Large intestine (tissue), 12 donors: ENCODE measurements at places on chromosomes 4 and X. TPM values are rescaled to one million over a fixed set of nuclear protein-coding genes. Genes with fewer than 3 reads are reported as not detected.

DNA sequence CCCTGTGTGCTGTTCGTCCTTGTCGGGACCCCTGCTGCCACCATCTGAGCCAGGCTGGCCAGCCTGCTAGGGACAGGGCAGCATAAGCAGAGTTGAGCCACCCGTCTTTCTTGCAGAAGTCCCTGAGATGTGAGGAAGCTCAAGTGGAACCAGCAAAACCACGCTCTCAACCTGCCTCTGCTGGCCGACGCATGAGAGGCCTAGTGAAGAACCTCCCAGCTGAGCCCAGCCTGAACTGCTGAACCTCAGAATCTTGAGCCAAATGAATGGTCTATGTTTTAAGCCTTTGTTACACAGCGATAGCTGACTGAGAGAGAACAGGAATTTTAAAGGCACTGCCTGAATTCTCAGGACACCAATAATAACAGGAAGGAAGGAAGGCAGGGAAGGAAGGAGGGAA is 98.9 kb upstream of the ADRA2C start:
- H3K36me3 ChIP-seq: no peaks in the 10 kb centered on the region
- no peaks in the 10 kb centered on the region for H3K4me1 ChIP-seq
- DNase-seq: no peak
- H3K4me3 ChIP-seq: no peak overlapping the region

GRCh38 chr4:69362351-69362750 is 82.1 kb downstream of the UGT2B28 start:
- no peak overlapping the region for H3K4me3 ChIP-seq
- no peaks in the 10 kb centered on the region for H3K36me3 ChIP-seq
- no peaks in the 10 kb centered on the region for H3K27me3 ChIP-seq
- H3K4me1 ChIP-seq: peaks cover 3% of the 10 kb centered on the region
- no peak for DNase-seq

DNA sequence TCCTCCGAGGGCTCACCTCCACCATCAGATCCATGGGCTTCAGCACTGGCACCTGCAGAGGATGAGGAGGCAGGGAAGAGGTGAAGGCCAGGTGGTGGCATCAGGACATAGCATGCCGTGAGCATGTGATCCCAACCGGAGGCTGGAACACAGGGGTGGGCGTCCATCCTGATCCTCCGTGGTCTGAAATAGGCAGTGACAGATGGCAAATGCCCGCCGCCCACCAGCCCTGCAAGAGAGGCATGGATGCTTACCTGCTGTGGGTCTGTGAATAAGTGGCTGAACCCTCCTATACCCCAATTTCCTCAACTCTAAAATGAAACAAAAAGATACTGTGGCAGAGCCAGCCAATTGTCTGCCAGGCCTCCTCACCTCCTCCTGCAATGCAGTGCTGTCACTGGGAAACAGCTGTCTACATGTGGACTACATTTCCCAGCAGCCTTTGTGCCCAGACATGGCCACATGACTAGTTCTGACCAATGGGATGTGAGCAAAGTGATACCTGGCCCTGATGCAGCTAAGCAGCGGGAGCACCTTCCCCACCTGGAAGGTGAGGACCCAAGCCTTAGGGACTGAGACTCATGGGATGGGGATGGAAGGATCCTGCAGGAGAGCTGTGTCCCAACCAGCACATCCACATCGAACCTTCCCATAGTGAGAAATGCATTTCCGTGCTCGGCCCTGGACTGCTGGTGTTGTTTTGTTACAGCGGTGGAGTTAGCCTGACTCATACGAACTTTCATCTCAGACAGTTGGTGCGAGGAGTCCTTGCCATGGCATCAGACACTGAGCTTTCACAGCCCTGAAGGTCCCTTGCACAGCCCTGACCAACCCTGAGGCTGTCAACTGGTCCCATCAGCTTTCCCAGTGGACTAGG is 99.5 kb downstream of the PPP2R2C start:
- H3K36me3 ChIP-seq: no peaks in the 10 kb centered on the region
- H3K4me3 ChIP-seq: no peak overlapping the region
- no peak for DNase-seq
- peaks cover 18% of the 10 kb centered on the region for H3K27me3 ChIP-seq
- H3K27ac ChIP-seq: no peak overlapping the region
- no peaks in the 10 kb centered on the region for H3K4me1 ChIP-seq

DNA sequence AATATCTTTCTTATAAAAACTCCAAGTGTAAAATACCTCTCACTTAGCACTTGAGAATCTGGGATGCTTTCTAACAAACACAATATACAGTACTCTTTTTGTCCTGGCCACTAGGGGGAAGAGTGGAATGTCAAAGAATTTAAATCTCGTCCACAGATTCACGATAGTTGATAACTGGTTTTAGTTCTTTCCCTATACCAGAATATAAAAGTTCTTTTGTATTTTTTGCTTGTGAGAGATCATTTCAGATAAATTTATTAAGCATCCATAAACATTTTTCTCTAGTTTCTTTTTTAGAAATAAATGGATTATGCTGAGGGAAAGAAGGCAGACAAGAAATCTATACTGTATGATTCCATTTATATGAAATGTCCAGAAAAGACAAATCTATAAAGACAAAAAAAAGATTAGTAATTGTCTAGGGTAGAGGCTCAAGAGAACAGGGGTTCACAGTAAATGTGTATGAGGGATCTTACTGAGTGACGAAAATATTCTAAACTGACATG is 50.4 kb downstream of the MGARP start:
- peak; percentile 27 for DNase-seq
- H3K4me3 ChIP-seq: no peak overlapping the region
- no peaks in the 10 kb centered on the region for H3K4me1 ChIP-seq
- H3K36me3 ChIP-seq: no peaks in the 10 kb centered on the region
- no peaks in the 10 kb centered on the region for H3K27me3 ChIP-seq
- H3K27ac ChIP-seq: no peak overlapping the region

- no peaks in the 10 kb centered on the region for H3K4me1 ChIP-seq
- H3K27me3 ChIP-seq: no peaks in the 10 kb centered on the region
- no peak overlapping the region for H3K4me3 ChIP-seq
- no peaks in the 10 kb centered on the region for H3K36me3 ChIP-seq
- no peak overlapping the region for H3K27ac ChIP-seq
Observed at GRCh38 chrX:155957843-155958242, 39.7 kb upstream of the IL9R start.

DNA sequence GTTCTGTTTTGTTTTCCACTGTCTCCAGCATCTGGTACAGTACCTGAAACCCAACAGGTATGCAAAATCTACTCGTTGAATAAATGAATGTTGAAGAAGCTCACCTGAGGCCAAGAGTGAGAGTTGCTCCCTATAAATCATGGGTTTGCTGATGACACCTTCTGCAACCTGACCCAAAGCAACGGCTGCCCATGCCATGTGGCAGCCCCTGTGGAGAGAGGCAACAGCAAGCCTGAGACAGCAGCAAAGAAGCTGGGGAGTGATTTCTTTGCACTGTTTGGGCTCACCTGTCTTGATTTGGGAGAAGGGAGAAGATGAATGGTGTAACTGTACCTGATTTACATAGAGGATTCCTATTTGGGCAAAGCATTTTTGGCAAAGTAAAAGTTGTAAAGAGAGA is 119.8 kb upstream of the GPC4 start:
- no peaks in the 10 kb centered on the region for H3K36me3 ChIP-seq
- no peaks in the 10 kb centered on the region for H3K4me1 ChIP-seq
- H3K27me3 ChIP-seq: no peaks in the 10 kb centered on the region
- no peak overlapping the region for H3K27ac ChIP-seq
- DNase-seq: no peak
- H3K4me3 ChIP-seq: no peak overlapping the region

DNA sequence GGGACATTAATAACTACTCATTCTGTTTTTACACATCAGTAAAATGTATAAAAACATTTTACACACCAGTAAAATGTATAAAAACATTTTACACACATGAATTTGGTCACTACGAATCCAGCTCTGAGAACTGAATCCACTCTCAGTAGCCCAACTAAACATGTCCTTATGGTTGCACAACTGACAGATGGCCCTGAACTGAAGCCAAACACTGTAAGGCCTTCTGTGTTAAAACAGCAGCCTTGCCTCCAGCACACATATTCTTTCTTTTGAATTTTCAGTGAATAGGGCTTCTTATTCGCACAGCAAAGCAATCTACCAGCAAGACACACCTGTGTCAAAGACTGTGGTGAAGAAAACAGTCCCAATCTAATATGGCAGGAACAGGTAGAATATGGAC is 169.9 kb upstream of the FMR1 start:
- DNase-seq: no peak
- no peaks in the 10 kb centered on the region for H3K4me1 ChIP-seq
- H3K4me3 ChIP-seq: no peak overlapping the region

- H3K27ac ChIP-seq: no peak overlapping the region
- no peaks in the 10 kb centered on the region for H3K36me3 ChIP-seq
- no peak overlapping the region for H3K4me3 ChIP-seq
- DNase-seq: no peak
- H3K4me1 ChIP-seq: no peaks in the 10 kb centered on the region
Observed at GRCh38 chr4:34202154-34202553, 2042.2 kb downstream of the ARAP2 start.

GRCh38 chr4:76948443-76949275 is 893 bp upstream of the SEPTIN11 start:
- peak overlapping the region; percentile 85 for H3K27ac ChIP-seq
- peak overlapping the region; percentile 94 for H3K4me3 ChIP-seq
- DNase-seq: peak; percentile 86

GRCh38 chr4:180059216-180059881 is 2183.9 kb upstream of the TENM3 start:
- H3K4me3 ChIP-seq: peak overlapping the region; percentile 51
- peaks cover 37% of the 10 kb centered on the region for H3K27me3 ChIP-seq
- peak; percentile 35 for DNase-seq
- H3K4me1 ChIP-seq: peaks cover 3% of the 10 kb centered on the region
- H3K27ac ChIP-seq: no peak overlapping the region

GRCh38 chrX:132908891-132909290 is 49.5 kb downstream of the HS6ST2 start:
- no peak overlapping the region for H3K4me3 ChIP-seq
- no peaks in the 10 kb centered on the region for H3K27me3 ChIP-seq
- H3K36me3 ChIP-seq: no peaks in the 10 kb centered on the region
- H3K4me1 ChIP-seq: no peaks in the 10 kb centered on the region

- DNase-seq: no peak
- H3K36me3 ChIP-seq: no peaks in the 10 kb centered on the region
- no peak overlapping the region for H3K4me3 ChIP-seq
- no peaks in the 10 kb centered on the region for H3K4me1 ChIP-seq
Observed at GRCh38 chrX:50726296-50726695, 87.7 kb downstream of the SHROOM4 start.

- no peaks in the 10 kb centered on the region for H3K27me3 ChIP-seq
- DNase-seq: no peak
- peak overlapping the region; percentile 75 for H3K4me3 ChIP-seq
Observed at GRCh38 chr4:1720163-1720983, 750 bp downstream of the TMEM129 start.

- no peaks in the 10 kb centered on the region for H3K4me1 ChIP-seq
- DNase-seq: peak; percentile 20
- H3K4me3 ChIP-seq: no peak overlapping the region
Observed at GRCh38 chr4:183602557-183603027, 56.4 kb downstream of the RWDD4 start.

DNA sequence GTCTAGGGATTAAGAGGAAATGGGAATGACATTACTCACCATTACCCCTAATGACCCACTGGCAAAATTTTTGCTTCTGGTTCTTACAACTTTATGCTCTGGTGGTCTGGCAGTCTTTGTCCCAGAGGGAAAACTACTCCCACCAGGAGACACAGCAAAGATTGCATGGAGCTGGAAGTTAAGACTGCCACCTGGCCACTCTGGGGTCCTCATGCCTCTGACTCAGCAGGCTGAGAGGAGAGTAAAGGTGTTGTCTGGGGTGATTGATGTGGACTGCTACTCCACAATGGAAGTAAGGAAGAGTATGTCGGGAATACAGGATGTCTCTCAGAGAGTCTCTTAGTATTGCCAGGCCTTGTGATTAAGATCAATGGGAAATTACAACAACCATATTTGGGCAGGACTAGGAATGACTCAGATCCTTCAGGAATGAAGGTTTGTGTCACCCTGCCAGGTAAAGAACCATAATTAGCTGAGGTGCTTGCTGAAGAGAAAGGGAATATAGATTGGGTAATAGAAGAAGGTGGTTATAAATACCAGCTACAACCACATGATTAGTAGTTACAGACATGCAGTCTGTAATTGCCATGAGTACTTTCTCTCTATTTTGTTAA is 215.5 kb downstream of the GPAT3 start:
- H3K4me3 ChIP-seq: no peak overlapping the region
- H3K36me3 ChIP-seq: no peaks in the 10 kb centered on the region
- H3K27me3 ChIP-seq: peaks cover 3% of the 10 kb centered on the region
- H3K27ac ChIP-seq: peak overlapping the region; percentile 28
- peaks cover 8% of the 10 kb centered on the region for H3K4me1 ChIP-seq
- peak; percentile 37 for DNase-seq

- H3K27me3 ChIP-seq: no peaks in the 10 kb centered on the region
- no peaks in the 10 kb centered on the region for H3K4me1 ChIP-seq
- DNase-seq: no peak
Observed at GRCh38 chrX:114841051-114841450, 176.4 kb downstream of the IL13RA2 start.

- no peaks in the 10 kb centered on the region for H3K4me1 ChIP-seq
- no peak overlapping the region for H3K4me3 ChIP-seq
- H3K27me3 ChIP-seq: no peaks in the 10 kb centered on the region
Observed at GRCh38 chr4:80751200-80751599, 279.3 kb upstream of the BMP3 start.

- no peaks in the 10 kb centered on the region for H3K36me3 ChIP-seq
- no peak overlapping the region for H3K4me3 ChIP-seq
- H3K27ac ChIP-seq: no peak overlapping the region
- H3K27me3 ChIP-seq: no peaks in the 10 kb centered on the region
- DNase-seq: no peak
Observed at GRCh38 chr4:188082796-188083195, 26.6 kb downstream of the TRIML2 start.

DNA sequence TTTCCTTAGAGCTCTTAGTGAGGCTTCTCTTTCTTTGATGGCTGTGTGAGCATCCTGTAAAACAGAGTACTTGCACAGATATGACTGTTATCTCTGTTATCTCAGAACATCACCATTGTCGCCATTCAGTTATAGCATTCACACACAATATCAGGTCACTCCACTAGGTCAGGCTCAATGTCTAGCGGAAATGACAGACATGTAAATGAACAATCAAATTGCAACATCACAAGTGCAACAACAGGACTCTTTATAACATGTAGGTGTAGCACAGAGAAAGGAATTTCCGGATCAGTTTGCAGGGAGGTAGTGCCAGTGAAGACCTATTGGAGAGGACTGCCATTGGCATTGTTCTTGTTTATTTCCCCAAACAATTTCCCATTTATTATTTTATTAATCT is 43.2 kb upstream of the IGSF1 start:
- no peak overlapping the region for H3K27ac ChIP-seq
- H3K4me3 ChIP-seq: no peak overlapping the region
- DNase-seq: peak; percentile 30
- H3K4me1 ChIP-seq: no peaks in the 10 kb centered on the region
- H3K36me3 ChIP-seq: no peaks in the 10 kb centered on the region
- H3K27me3 ChIP-seq: no peaks in the 10 kb centered on the region

- H3K4me1 ChIP-seq: no peaks in the 10 kb centered on the region
- H3K27me3 ChIP-seq: no peaks in the 10 kb centered on the region
- H3K36me3 ChIP-seq: no peaks in the 10 kb centered on the region
- H3K27ac ChIP-seq: no peak overlapping the region
- DNase-seq: no peak
Observed at GRCh38 chrX:5474282-5474681, 754.4 kb downstream of the NLGN4X start.

Gene USP51
- 7.4 TPM for polyA plus RNA-seq

Gene XPNPEP2
- 353 TPM for polyA plus RNA-seq

Gene MSMO1
- polyA plus RNA-seq: 145 TPM

Gene IL13RA2
- polyA plus RNA-seq: 0.27 TPM

Gene DDIT4L
- 1.5 TPM for polyA plus RNA-seq

Gene HTN3
- not detected for polyA plus RNA-seq

Gene CHRNA9
- 0.07 TPM for polyA plus RNA-seq

Gene PNCK
- polyA plus RNA-seq: 128 TPM

Gene LNX1
- 10.8 TPM for polyA plus RNA-seq
